CD4-positive, alpha-beta T cell (primary cell): ENCODE measurements at places on chromosomes 12 and 14.

DNA sequence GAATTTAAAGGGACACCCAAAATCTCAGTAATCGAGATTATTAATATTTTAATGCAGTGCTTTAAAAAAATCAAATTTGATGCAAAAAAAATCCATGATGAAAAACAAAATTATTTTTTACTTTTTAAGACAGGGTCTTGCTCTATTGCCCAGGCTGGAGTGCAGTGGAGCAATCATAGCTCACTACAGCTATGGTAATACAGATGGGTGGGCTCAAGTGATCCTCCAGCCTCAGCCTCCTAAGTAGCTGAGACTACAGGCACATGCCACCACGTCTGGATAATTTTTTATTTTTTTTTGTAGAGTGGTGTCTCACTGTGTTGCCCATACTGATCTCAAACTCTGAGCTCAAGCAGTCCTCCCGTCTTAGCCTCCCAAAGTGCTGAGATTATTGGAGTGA, 62.9 kb downstream of the TRAF3 start:
- no peak for DNase-seq

DNA sequence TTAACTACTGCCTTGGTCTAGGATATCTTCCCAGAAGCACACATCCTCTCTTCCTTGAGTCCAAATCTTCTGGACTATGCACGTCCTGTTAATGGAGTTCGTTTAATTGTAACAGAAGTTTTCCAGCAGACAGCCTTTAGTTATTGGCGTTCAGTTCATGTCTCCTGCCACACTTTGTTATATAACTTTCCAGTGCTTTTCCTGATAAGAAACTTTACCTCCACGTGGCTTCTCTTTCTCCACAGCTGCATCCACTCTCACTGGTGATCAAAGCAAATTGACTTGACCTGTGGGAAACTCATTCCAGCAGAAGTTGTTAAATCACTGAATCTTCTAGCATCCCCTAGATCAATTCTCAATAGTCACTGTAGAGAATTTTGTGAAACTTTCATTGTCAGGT, 19.0 kb downstream of the PTPN21 start:
- no peak for DNase-seq

- no peak for DNase-seq
Observed at GRCh38 chr12:52729147-52729546, 25.8 kb upstream of the KRT77 start.

- DNase-seq, result no peak
Observed at GRCh38 chr14:24607081-24607480, 2.4 kb downstream of the GZMH start.

- no peak for DNase-seq
Observed at GRCh38 chr12:122994781-122995502, 14.5 kb downstream of the ARL6IP4 start.
